Caudate nucleus (tissue), 63 donors: ENCODE measurements at places on chromosomes 4 and X.

- DNase-seq, result no peak
Measured at GRCh38 chrX:139172731-139173130, 357.8 kb upstream of the F9 start.

GRCh38 chrX:113580486-113580885 lies 739.9 kb upstream of the AMOT start:
- DNase-seq, result no peak

DNA sequence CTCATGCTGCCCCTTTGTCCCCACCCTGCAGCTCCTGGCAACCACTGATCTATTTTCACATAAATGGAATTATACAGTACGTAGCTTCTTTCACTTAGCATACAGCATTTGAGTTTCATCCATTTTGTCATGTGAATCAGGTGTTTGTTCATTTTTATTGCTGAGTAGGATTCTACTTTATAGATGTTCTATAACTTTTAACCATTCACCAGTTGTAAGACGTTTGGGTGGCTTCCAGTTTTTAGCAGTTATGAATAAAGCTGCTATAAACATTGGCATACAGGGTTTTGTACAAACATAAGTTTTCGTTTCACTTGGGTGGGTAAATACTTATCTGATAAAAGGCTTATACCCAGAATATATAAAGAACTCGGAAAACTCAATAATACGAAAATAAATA lies 102.3 kb upstream of the KLHL13 start:
- no peak for DNase-seq

DNA sequence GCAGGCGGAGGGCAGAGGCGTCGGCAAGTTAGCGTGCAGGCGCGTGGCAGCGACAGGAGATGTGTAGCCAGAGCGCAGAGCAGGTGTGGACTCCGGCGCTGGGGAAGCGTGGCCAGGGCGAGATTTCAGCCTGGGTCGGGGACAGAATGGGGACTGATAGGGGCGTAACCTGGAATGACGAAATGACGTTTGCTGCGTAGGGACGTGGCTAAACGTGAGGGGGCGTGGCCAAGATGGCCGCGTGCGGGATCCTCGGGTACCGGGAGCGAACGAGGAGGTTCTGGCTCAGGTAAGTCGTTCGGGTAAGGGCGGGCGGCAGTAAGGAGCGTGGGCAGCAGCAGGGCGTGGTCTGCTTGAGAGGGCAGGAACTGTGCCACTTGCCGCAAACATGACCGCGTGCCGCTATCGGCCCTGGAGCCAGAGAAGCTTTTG lies 10.9 kb upstream of the CLTRN start:
- peak; percentile 79 for DNase-seq

GRCh38 chr4:2860391-2861348 lies 17.0 kb downstream of the ADD1 start:
- DNase-seq, result no peak

DNA sequence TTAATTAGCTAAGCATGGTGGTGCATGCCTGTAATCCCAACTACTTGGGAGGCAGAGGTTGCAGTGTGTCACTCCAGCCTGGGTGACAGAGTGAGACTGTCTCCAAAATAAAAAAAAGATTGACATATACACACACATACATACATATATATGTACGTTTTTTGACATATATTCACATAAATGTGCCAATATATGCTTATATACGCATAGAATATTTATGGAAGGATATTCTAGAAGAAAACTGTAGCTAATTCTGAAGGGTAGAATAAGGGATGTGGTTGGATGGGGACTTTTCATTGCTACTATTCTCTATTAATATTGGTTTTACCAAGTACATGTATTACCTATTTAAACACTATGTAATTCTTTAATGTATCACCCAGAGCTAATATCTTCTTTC lies 19.7 kb downstream of the ZGRF1 start:
- no peak for DNase-seq

GRCh38 chr4:28490669-28491068 lies 1630.0 kb downstream of the STIM2 start:
- DNase-seq, result no peak

DNA sequence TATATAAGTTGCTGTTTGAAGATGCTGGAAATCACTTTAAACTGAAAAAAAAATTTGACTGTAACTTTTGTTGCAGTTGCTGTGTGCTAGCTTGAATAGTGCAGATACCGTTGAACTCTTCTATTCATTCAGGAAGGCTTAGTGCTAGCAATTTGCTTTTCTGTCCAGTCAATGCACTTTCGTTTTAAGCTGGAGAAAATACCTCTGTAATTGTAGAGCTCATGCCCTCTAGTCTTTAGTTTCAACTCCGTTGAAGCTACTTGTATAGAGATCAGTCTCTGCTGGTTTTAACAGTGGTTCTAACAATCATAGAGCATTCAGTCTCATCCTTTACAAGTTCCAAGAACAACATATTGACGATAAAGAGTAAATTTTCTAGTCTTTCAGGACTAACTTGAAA lies 49.0 kb upstream of the TRPC3 start:
- DNase-seq, result no peak

GRCh38 chr4:24428850-24429249 lies 155.5 kb downstream of the DHX15 start:
- DNase-seq, result no peak

DNA sequence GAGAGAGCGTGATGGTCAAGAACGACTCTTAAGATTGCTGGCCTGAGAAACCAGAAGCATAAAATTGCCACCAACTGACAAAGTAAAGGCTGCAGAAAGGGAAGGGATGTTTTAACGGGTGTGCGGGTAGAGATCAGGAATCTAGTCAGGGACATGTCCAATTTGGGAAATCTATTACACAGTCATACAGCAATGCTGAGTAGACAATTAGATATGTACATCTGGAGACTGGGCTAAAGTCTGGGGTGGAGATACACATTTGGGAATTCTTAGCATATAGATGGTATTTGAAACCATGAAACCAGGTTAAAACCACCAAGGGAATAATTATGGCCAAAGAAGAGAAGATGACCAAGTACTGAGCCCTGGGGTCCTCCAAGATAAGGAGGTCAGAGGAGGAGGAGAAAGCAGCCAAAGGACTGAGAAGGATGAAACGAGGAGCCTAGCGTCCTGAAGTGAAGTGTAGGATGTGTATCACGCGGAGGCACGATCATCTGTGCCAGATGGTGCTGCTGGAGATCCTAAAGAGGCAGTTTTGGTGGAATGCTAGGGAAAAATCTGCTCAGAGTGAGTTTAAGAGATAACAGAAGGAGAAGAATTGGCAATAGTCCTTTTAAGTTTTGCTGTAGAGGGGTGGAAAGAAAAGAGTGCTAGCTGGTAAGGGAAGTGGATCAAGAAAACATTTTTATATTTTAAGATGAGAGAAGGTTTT lies 36.5 kb downstream of the SEC24D start:
- DNase-seq, result no peak

GRCh38 chrX:74521961-74522751 lies 92.3 kb downstream of the RLIM start:
- no peak for DNase-seq

DNA sequence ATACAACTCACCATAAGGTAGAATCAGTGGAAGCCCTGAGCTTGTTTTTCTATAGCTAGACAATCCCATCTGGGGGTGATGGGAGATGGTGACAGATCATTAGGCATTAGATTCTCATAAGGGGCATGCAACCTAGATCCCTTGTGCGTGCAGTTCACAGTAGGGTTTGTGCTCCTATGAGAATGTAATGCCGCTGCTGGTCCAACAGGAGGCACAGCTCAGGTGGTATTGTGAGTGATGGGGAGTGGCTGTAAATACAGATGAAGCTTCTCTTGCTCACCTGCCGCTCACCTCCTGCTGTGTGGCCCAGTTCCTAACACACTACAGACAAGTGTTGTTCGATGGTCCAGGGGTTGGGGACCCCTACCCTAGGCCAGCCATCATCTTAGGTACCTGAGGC lies 5.9 kb upstream of the GATB start:
- no peak for DNase-seq

DNA sequence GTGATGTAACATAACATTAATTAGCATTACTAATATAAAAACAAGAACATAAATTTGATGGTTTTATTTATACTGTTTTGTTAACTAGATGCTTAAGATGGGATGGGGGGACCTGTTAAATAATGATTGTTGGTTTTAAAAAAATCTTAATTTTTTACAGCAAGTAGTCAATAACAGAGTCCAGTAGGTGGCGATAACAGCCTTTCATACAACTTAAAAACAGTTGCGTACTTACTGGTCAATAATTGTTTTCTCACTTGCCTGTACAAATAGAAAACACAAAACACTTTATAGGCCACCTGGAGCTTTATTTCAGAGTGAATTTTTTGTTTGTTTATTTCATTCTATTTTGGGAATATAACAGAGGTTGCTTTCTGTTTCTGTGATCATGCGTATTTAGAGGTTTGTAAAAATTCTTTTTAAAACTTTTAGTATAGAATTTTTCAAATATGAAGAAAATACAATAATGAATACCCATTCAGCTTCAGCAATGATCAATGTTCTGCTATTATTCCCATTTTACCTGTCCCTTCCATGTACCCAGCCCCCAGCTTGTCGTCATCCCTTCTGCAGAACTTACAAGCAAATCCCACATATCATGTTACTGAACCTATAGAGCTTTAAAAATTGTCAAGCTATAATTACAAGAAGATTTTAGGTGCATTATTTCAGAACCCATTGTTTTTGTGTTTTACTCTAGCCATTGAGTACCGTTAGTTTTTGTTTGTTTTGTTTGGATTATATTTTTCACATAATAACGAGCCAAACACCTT lies 97.1 kb downstream of the MRPL1 start:
- no peak for DNase-seq

DNA sequence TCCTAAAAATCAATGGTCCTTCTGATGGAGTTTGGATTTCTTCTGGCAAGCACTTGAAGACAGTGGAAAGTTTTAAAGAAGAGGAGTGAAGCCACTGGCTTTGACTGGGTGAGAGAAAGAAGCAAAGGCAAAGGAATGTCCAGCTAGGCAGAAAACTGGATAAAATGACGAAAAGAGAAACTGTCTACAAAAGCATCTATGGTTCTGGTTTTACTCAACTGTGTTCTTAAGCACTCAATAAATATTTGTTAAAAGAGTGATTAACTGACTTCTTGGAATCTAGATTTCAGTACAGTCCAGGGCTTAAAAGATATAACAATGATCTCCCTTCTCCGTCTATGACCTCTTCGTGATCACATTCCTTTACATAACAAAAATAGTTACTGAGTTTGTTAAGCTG lies 52.4 kb downstream of the PACRGL start:
- DNase-seq, result no peak

DNA sequence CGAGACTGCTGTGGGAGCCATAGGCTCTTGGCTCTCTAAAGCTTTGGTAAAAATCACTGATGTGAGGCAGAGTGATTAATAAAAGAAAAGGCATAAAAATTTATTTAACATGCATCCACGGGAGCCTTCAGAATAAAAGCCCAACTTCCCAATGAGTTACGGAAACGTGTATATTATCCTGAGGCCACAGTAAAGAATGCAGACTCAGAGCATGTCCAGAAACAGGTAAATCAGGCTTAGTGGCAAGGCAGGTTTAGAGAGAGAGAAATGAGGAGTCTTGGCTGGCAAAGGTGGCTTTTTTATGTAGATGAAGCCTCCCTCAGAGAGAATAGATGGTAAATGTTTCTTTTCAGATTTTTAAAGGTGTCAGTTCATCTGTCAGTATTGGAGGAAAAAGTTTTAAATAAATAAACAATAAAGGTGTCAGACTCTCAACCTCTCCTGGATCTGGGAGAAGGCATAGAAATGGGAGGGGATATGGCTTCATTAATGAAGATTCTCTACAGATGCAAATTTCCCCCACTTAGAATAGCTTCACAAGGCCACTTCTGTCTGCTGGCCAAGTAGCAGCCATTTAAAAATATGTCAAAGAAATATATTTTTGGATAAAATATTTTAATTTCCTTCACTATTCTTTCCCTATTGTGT lies 24.0 kb downstream of the C4orf51 start:
- no peak for DNase-seq

DNA sequence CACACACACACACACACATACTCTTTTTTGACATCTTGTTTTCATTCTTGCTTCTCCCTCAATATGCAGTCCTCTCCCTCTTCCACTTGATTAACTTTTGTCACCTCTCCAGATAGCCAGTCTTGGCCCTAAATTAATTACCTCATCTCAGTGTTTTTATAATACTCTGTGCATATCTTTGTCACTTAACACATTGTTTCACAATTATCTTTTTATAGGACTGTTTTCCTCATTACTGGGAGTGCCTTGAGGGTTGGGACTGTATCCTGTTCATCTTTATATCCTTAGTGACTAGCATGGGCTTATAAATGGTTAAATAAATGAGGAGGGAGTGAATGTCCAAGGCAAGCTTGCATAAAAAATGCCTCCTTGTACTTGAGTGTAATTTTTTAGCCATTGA lies 33.1 kb downstream of the SYNPO2 start:
- DNase-seq, result no peak

- DNase-seq, result no peak
Measured at GRCh38 chr4:8052160-8052691, 106.4 kb downstream of the ABLIM2 start.

GRCh38 chr4:121057466-121057922 lies 14.8 kb downstream of the NDNF start:
- no peak for DNase-seq

DNA sequence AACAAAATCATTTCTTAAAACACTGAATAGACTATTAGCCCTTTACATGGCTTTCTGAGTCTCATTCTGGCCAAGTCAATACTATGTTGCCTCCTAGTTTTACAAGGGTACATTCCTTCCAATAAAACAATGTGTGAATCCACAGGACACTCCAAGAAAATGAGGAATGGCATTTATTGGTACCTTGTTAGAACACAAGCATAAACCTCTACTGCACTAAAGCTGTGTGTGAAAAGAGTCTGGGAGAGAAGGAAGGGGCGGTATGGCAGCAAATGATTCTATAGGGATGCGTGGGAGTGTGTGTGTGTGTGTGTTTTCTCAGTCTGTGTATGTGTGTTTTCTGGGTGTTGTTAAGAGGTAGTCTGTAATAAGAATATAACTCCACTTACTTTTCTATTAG lies 48.9 kb downstream of the CXCL1 start:
- DNase-seq, result no peak

DNA sequence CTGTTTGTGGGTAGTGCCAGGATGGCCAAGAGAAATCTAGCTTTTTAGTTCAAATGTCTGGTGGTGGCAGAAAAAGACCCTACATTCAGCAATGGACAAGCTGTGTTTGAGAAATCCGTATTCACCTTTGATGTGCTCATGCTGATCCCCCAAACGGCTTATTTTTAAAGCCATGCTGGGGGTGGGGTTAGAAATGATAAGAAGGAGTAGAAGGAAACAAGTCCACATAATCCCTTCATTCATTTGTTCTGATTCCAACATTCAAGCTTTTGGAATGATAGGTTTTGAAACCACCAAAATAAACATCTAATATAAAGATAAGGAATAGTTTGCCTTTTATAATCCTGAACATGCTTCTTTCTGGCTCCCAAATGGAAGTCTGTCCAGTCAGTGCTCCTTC lies 92.0 kb upstream of the DKK2 start:
- DNase-seq, result no peak
